Activated CD4-positive, CD25-positive, alpha-beta regulatory T cell treated with anti-CD3 and anti-CD28 coated beads, Interleukin-2, amount 50 U/mL, for 24 hours (primary cell): ENCODE measurements at places on chromosomes 2 and 18.

DNA sequence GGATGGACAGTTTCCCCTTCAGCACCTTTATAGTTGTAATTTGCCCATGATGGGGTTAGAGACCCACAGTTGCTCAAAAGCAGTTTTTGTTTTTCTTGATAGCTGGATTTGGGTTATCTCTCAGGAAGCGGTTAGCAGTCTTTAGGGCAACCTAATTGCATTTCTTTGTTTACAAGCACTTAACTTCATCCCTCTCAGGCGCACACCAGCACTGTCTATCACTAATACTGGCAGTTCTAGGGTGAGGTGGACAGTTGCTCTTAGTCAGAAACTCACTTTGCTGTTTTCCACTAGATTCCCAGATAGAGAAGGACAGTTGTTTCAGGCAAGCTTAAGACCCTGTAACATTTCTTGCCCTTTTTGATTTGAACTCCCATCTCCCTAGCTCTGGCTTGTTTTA, 146.0 kb downstream of the AGAP1 start:
- no peak for ATAC-seq

GRCh38 chr2:23314687-23315086, 70.3 kb upstream of the KLHL29 start:
- ATAC-seq: no peak

DNA sequence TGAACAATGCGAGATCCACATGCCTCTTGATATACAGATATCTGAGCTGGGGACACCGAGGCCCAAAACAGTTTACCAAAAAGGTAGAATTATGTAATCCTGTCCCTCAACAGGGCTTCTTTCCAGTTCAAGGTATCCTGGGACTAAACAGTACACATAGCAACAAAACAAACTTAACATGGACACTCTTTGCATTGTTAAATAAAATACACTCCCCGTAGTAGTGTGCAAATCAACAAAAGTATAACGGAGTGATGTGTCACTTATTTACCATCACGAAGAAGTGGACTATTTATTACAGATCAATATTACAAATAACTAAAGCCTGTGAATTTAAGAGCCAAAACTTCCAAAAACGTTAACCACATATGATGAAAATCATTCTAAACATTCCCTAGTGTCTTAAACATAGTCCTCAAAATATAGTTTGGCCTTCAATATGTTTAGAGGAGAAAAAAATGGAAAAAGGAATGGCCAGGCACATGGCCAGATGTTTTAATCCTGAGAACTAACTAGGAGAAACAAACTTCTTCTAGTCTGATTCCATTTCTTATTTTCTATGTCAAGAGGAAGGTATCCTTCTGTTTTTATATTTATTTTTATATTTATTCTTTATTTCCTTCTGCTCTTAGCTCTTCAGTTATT, 377.5 kb downstream of the OSR1 start:
- no peak for ATAC-seq

DNA sequence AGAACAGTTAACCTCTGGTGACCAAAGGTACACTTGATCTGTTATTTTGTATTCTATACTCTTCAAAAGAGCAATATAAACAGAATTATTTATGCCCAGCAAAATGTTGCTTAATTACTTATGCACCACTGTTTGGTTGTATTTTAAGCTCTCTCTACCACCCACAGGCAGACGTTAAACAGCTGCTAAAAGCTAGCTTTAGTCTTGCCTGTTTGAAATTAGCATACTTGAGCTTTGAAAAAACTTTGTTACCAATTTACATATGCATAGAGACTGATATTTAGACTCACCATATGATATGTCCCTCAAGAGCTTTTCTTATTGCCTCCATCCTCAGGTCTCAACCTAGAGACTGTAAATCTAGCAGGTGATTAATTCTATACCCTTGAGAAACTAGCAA, 426.9 kb downstream of the NR4A2 start:
- no peak for ATAC-seq

GRCh38 chr2:11478899-11479605, 13.1 kb upstream of the E2F6 start:
- no peak for ATAC-seq

- ATAC-seq: no peak
Measured at GRCh38 chr2:64731263-64731643, 77.5 kb upstream of the SERTAD2 start.

DNA sequence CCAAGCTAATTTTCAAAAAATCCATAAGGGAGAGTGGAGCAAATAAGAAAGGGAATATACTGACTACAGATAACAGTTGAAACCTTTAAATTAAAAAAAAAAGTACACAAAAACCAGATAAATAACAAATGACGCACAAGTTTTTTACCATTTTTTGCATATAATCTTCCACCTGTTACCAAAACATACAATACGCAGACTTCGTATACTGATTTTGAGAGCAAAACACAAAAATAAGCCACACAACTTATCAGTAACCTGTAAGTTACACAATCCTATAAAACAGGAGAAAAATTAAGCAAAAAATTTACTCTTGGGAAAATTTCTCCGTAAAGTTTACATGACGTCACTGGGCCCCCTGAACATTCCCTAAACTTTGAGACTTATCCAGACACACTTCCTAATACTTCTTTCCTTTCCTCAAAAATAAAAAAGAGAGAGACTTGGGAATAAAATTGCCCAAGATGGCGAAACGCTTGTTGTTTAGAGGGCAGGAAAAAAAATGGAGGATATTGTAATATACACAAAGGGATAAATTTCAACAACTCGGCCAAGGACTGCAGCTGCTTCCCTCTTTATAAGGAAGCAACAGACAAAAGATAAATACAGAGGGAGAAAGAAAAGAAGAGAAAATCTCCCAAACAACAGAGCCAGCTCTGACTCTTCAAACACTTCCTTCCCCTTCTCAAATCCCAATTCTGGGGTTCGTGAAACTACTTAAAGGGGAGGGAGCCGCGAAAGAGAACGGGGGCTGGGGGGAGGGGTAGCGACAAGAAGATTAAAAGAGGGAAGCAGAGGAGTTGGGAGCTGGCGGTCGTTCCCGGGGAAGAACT, 1.6 kb downstream of the BAZ2B start:
- ATAC-seq: no peak

GRCh38 chr2:189125195-189125594, 54.4 kb downstream of the COL5A2 start:
- ATAC-seq: no peak

- no peak for ATAC-seq
Measured at GRCh38 chr18:21406116-21406515, 164.1 kb downstream of the GREB1L start.

DNA sequence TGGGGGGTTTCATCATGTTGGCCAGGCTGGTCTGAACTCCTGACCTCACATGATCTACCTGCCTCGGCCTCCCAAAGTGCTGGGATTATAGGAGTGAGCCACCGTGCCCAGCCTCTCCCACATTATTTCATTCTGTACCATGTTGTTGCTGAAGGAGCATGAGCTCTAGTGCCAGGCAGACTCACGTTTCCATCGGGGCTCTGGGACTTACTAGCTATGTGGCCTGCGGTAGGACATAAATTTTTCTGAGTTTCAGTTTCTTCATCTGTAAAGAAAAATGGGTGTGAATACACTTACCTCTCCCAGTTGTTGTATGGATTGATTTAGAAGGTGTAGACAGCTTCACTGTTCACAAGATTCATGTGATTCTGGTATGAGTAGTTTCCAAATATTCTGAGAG, 30.8 kb upstream of the CCL20 start:
- peak; percentile 27 for ATAC-seq

GRCh38 chr2:202653890-202654289, 19.1 kb downstream of the FAM117B start:
- no peak for ATAC-seq

- ATAC-seq: peak; percentile 80
Measured at GRCh38 chr2:190887089-190887488, 6.5 kb downstream of the GLS start.

DNA sequence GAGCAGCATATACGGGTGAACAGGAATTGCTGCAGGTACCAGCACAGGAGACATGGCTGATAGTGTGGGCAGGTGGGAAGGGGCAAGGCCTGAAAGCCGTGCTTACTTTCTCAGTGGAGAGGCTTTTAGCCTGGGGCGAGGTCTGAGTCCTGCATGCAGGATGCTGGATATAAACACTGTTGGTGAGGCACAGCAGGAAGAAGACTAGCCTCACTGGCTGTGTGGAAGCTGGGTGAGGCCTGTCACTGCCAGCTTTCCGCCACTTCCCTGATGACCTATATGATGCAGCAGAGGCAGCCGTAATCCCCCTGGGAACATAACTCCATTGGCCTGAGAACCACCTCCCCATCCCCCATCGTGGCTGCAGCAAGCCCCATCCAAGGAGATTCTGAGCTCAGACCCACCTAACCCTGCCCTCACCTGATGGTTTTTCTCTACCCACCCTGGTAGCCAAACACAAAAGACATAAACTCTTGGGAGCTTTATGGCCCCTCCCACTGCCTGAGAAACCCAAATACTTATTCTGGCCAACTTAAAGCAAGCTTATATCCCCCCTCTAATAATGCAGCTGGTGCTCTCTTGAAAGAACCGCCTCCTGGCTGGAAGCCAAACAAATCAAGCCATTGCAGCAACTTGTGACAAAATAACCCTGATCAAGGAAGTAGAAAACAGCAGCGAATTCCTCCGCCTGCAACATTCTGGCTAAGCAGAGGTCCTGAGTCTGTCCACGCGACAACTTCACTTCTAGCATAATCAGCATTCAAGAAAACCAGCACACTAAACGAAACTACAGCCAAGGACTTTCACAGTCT, 54.6 kb upstream of the DSC1 start:
- no peak for ATAC-seq

GRCh38 chr2:128493880-128494279, 175.2 kb upstream of the HS6ST1 start:
- no peak for ATAC-seq

DNA sequence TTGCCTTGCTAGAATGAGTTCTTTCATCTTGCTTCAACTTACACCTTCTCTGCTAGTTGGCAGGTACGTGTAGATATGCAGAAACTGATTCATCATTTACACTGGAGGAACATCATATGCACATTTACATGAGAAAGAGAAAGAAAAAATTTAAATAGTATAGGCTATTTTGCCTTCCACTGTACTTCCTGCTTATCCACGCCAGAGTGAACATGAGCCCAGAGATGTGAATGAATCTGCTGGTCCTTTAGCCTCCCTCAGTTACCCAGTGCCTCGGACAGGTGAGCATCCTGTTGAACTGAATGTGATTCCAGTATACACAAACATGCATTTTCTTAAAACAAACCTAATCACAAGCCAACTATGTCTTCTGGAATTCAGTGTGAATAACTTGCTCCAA, 83.6 kb downstream of the SESTD1 start:
- no peak for ATAC-seq

GRCh38 chr2:14039134-14039533, 593.4 kb upstream of the LRATD1 start:
- no peak for ATAC-seq
